Vagina (tissue), 2 donors: ENCODE measurements at places on chromosomes 6 and 20.

DNA sequence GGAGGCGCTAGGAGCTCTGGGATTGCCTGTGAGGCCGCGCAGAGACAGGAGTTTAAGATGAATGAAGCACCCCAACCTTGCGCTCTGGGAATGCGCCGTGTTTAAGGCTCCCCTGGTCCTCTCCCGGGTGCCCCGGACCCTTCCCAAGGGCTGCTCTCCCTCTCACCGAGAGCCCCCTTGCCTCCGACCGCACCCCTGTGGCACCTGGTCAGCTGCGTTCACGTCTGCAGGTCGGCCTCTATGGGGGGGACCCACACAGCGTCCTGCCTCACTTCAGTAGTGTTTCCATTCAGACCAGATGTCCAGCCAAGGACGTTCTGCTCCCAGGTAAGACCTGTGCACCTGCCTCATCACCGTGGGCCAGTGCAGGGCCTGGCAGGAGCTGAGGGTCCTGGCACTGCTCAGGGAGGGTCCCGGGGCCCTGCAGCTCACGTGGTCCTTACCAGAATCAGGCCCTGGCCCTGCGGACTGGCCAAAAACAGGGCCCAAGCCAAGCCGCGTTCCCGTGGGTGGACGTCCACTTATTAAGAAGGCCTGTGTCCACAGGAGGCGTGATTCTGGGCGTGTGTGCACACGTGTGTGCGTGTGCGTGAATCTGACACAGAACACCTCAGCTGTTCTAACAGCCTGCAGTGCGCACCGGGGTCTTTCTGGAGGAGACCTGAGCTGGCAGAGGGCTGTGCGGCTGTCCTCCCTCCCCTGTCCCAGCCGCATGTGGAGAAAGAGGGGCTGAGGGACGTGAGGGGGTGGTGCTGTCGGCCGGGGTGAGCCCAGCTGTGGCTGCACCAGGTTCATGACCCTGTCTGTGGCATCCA, 79.9 kb upstream of the BHLHE23 start:
- DNase-seq, result no peak

GRCh38 chr20:15563836-15564235, 1009.4 kb downstream of the KIF16B start:
- DNase-seq, result no peak

DNA sequence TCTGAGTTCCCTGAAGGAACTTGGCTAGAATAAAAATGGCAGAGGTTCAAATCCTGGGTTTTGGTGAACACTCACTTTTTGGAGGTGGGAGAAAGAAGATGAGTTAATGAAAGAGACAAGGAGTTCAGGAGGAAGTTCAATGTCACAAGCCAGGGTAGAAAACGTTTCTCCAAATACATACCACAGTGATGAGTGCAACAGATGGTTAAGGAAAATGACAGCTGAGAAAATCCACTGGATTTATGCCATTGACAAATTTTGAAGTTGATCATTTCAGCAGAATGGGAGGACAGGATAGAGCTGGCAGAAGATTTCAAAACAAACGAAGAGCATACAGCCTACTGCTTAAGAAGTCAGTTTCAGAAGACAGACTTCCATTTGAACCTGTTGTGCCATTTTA, 122.7 kb downstream of the GFRAL start:
- no peak for DNase-seq

DNA sequence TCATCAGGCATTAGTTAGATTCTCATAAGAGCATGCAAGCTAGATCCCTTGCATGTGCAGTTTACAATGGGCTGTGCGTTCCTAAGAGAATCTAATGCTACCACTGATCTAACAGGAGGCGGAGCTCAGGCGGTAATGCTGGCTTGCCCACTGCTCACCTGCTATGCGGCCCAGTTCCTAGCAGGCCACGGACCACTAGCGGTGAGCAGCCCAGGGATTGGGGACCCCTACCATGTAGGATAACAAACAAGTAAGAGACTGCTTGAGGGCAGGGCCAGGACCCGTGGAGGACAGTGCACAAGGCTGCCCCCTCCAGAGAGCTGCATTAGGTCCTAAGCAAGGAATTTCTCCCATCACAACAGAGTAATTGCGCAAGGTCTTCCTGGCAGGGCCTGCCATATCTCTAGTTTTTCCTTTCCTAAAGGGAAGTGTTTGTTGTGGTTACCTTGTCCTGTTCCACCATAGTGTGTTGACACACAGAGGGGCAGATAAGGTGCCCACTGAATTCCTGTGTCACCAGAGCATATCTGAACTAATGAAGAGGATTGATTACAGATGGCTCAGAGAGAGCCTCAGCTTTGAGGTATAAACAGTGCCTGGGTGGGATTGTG, 58.0 kb downstream of the PACRG start:
- DNase-seq, result no peak

GRCh38 chr6:148780918-148781436, 34.1 kb downstream of the UST start:
- no peak for DNase-seq
